Caco-2 (cell line): ENCODE measurements at places on chromosomes 1 and 21.

DNA sequence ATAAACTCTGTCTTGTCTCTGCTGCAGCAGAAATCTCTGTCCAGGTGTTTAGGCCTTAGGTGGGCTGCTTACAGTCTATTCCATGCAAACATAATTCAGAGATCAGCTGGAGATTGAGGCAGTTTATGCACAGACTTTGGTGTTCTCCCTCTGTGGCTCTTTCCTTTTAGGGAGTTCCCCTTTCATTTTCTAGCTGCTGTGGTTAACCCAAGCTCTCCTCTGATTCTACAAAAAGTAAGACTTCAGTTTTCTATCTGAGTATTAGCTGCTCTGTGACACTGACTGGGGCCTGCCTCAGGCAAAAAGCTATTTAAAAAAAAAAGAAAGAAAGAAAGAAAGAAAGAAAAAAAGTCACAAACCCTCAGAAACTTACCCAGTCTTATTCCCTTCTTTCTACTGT lies 211.1 kb downstream of the CAMTA1 start:
- no peaks in the 10 kb centered on the region for H3K4me1 ChIP-seq
- no peaks in the 10 kb centered on the region for H3K27me3 ChIP-seq
- H3K4me3 ChIP-seq, result no peak overlapping the region
- no peak overlapping the region for H3K27ac ChIP-seq
- no peak for DNase-seq

- H3K4me3 ChIP-seq, result no peak overlapping the region
- no peaks in the 10 kb centered on the region for H3K4me1 ChIP-seq
- no peaks in the 10 kb centered on the region for H3K36me3 ChIP-seq
Measured at GRCh38 chr1:212667223-212668139, 32.2 kb downstream of the BATF3 start.

DNA sequence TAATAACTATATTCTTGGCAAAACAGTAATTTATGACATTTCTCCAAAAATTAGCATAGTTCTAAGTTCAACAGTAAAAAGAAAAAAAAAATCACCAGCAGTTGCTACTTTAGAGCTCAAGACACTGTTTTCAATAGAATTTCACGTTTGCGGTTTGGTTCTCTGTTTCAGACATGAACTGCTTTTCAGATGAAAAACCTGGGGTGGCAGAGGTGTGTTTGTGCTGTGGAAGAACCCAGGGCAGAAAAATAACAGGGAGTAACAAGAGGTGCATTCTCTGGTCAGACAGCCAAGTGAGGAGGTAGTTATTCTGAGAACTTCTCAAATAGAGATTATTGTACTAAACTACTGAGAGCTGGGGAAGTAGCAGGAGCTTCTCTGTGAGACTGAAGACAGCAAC lies 9.0 kb downstream of the NRAS start:
- no peak for DNase-seq
- no peaks in the 10 kb centered on the region for H3K36me3 ChIP-seq
- no peaks in the 10 kb centered on the region for H3K27me3 ChIP-seq
- no peak overlapping the region for H3K27ac ChIP-seq
- H3K4me1 ChIP-seq, result no peaks in the 10 kb centered on the region

DNA sequence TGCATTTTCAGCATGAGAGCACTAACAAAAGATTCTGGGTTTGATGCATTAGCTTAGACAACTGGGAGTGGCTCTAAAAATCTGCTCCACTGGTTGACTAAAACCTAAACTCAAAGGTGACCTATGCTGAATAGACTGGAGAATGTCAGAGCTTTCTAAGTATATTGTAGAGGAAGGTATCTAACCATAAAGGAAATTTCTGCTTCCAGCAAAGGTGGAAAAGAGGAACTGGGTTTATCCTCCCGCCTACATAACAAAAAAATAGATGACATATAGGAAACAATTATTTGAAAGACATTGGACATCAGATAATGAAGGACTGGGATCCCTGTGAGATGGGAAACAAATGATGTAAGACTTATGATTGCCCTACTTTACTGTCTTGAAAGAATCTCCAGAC lies 35.8 kb upstream of the CR2 start:
- no peak overlapping the region for H3K4me3 ChIP-seq
- no peak overlapping the region for H3K27ac ChIP-seq

GRCh38 chr1:208207388-208208131 lies 36.6 kb downstream of the PLXNA2 start:
- DNase-seq, result no peak
- no peaks in the 10 kb centered on the region for H3K27me3 ChIP-seq
- H3K36me3 ChIP-seq, result no peaks in the 10 kb centered on the region
- H3K27ac ChIP-seq, result peak overlapping the region; percentile 20
- no peak overlapping the region for H3K4me3 ChIP-seq
- H3K4me1 ChIP-seq, result peaks cover 25% of the 10 kb centered on the region

DNA sequence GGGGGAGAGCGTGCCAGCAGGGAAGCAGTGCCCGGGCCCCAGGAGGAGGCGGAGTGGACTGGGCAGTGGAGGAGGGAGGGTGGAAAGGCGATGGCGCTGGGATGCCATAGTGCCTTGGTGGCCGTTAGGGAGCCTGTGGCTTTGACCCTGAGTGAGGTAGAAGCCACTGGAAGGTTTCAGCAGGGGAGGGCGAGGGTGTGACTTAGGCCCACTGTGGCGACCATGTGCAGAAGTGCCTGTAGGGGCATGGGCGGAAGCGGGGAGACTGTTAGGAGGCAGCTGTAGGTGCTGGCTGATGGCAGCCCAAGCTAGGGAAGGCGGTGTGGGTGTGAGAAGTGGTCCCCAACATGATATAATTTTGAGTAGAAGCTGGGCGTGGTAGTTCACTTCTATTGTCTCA lies 28.2 kb downstream of the LHX4 start:
- H3K27me3 ChIP-seq, result no peaks in the 10 kb centered on the region
- DNase-seq, result no peak
- no peaks in the 10 kb centered on the region for H3K4me1 ChIP-seq
- no peak overlapping the region for H3K4me3 ChIP-seq
- no peaks in the 10 kb centered on the region for H3K36me3 ChIP-seq

DNA sequence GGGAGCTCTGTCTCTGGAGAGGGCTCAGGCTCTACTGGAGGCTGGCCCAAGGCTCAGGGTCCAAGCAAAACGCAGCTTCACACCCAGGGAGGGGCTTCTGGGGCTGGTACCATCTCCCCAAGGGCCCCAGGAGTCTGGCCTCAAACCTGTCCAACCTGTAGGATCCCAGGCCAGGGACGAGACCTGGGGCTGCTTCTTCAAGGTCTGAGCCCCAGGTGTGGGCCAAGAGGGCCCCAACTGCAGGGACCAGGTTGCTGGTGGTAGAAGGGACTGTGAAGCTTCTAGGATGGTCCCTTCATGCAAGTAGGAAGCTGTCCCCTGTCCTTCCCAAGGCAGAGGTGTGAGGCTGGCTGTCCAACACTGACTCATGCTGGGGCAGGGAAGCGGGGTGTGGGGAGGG lies 7.8 kb upstream of the MMEL1 start:
- H3K4me3 ChIP-seq, result no peak overlapping the region
- no peaks in the 10 kb centered on the region for H3K36me3 ChIP-seq
- H3K4me1 ChIP-seq, result no peaks in the 10 kb centered on the region
- no peaks in the 10 kb centered on the region for H3K27me3 ChIP-seq
- H3K27ac ChIP-seq, result no peak overlapping the region

GRCh38 chr1:55010194-55010886 lies 11.6 kb downstream of the BSND start:
- no peaks in the 10 kb centered on the region for H3K27me3 ChIP-seq
- DNase-seq, result no peak
- H3K27ac ChIP-seq, result no peak overlapping the region
- no peaks in the 10 kb centered on the region for H3K4me1 ChIP-seq

DNA sequence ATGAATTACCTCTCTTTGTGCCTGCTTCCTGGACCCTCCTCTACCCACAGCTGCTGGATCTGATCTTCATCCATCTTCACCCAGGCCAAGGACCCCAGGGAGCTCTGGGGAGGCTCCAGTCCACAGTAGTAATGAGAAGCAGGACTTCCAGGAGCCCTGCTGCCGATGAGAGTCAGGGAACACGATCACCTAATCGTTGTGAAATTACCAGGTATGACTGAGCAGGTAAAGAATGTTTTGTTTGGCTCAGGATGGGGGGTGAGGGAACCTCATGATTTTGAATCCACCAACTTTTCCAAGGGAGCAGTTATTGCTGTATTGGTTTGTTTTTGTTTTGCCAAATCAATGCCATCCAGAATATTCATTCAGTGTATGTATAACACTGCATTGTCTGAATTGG lies 454.0 kb downstream of the PLPP3 start:
- no peaks in the 10 kb centered on the region for H3K36me3 ChIP-seq
- no peak for DNase-seq
- no peaks in the 10 kb centered on the region for H3K4me1 ChIP-seq
- no peaks in the 10 kb centered on the region for H3K27me3 ChIP-seq
- no peak overlapping the region for H3K27ac ChIP-seq

- no peaks in the 10 kb centered on the region for H3K36me3 ChIP-seq
- DNase-seq, result no peak
- no peaks in the 10 kb centered on the region for H3K27me3 ChIP-seq
- H3K4me3 ChIP-seq, result no peak overlapping the region
- peaks cover 28% of the 10 kb centered on the region for H3K4me1 ChIP-seq
Measured at GRCh38 chr21:29233256-29233546, 65.5 kb upstream of the BACH1 start.

GRCh38 chr21:44829507-44830092 lies 11.7 kb upstream of the SUMO3 start:
- H3K4me1 ChIP-seq, result no peaks in the 10 kb centered on the region
- H3K4me3 ChIP-seq, result no peak overlapping the region
- DNase-seq, result no peak
- H3K36me3 ChIP-seq, result no peaks in the 10 kb centered on the region

DNA sequence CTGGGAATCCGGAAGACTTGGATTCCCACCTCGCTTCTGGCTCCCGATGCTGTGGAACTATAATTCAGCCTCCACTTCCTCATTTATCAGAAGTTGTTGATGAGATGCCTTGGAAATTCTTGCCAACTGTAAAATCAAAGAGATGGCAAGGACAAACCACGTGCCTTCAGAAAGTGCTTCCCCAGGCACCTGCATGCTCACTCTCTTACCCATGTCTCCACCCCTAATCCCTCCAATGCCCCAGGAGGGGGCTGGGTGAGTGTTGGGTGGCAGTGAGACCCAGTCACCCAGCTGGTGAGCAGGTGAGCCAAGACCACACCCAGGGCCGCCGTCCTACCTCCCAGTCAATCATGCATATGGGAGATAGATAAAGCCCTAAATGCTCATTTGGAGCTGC lies 160.8 kb downstream of the PSMG1 start:
- DNase-seq, result no peak
- no peak overlapping the region for H3K4me3 ChIP-seq
- H3K36me3 ChIP-seq, result no peaks in the 10 kb centered on the region; the same call in 1 of the 2 replicates
- H3K27me3 ChIP-seq, result no peaks in the 10 kb centered on the region
- H3K27ac ChIP-seq, result no peak overlapping the region

- DNase-seq, result no peak
- H3K36me3 ChIP-seq, result no peaks in the 10 kb centered on the region
- H3K27me3 ChIP-seq, result no peaks in the 10 kb centered on the region
- H3K4me3 ChIP-seq, result no peak overlapping the region
Measured at GRCh38 chr1:219529116-219529515, 83.8 kb downstream of the ZC3H11B start.

DNA sequence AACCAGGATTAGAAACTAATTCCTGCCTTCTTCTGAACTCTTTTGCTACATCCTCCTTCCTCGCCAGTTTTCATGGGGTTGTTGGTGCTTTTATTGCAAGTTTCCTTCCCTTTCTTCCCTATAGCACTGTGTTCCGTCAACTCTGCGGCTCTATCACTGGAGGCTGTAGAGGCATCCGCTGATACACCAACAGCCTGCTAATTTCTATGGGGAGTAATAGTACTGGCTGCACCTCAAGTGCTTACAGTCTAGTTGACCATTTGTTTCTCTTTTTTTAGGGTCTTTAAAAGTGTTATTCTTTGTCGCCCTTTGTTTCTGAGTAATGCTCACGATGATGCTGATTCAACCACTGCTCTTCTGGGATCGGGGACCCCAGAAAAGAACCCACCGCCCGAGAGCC lies 746 bp downstream of the MIS18A start:
- H3K36me3 ChIP-seq, result no peaks in the 10 kb centered on the region
- peak overlapping the region; percentile 98 for H3K4me3 ChIP-seq
- H3K4me1 ChIP-seq, result no peaks in the 10 kb centered on the region

- peaks cover 15% of the 10 kb centered on the region for H3K4me1 ChIP-seq
- no peaks in the 10 kb centered on the region for H3K27me3 ChIP-seq
- H3K36me3 ChIP-seq, result no peaks in the 10 kb centered on the region
- DNase-seq, result no peak
Measured at GRCh38 chr1:24415910-24416665, 486 bp downstream of the NIPAL3 start.

DNA sequence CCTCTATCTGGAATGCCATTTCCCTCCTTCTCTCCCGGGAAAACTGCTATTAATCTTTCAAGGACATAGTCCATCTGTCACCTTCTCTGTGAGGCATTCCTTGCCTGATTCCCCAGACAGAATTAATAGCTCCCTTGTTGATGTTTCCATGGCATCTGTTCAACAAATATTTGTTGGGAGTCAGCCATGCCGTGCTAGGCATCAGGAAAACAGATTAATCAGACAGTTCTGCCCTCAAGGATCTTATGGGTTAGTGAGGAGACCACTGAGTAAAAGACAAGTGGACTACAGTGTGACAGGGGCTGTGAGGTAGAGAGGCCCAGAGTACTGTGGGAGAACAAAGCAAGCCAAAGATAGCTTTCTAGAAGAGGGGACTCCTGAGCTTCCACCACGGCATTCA lies 11.4 kb upstream of the MAGOH start:
- no peaks in the 10 kb centered on the region for H3K27me3 ChIP-seq
- DNase-seq, result no peak
- no peak overlapping the region for H3K4me3 ChIP-seq
- 0 out of 2 replicates have a peak, but pooled peaks cover 3% of the 10 kb centered on the region for H3K4me1 ChIP-seq

- H3K27me3 ChIP-seq, result no peaks in the 10 kb centered on the region
- no peak overlapping the region for H3K27ac ChIP-seq
- no peak for DNase-seq
- no peaks in the 10 kb centered on the region for H3K36me3 ChIP-seq
Measured at GRCh38 chr21:15688809-15689208, 41.0 kb upstream of the USP25 start.
